Osteocyte (in vitro differentiated cells): ENCODE measurements at places on chromosomes 16 and 17.

DNA sequence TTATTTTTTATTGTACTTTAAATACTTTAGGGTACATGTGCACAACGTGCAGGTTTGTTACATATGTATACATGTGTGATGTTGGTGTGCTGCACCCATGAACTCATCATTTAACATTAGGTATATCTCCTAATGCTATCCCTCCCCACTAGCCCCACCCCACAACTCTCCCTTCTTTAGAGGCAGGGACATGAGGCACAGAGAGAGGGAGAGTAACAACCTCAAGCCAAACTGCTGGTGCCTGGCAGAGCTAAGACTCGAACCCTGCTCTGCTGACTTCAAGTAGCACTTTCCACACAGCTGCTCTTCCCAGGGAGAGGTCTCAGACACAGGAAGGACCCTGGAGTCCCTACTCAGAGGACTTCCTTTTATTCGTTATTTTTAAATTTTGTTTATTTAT, 69.4 kb downstream of the WSB1 start:
- no peaks in the 10 kb centered on the region for H3K36me3 ChIP-seq
- no peak overlapping the region for H3K27ac ChIP-seq
- H3K4me3 ChIP-seq: no peak overlapping the region

GRCh38 chr17:21370430-21370829, 5.7 kb upstream of the KCNJ12 start:
- DNase-seq: no peak
- H3K4me1 ChIP-seq: peaks cover 12% of the 10 kb centered on the region
- H3K4me3 ChIP-seq: no peak overlapping the region
- no peak overlapping the region for H3K27ac ChIP-seq
- H3K27me3 ChIP-seq: peaks cover 6% of the 10 kb centered on the region

DNA sequence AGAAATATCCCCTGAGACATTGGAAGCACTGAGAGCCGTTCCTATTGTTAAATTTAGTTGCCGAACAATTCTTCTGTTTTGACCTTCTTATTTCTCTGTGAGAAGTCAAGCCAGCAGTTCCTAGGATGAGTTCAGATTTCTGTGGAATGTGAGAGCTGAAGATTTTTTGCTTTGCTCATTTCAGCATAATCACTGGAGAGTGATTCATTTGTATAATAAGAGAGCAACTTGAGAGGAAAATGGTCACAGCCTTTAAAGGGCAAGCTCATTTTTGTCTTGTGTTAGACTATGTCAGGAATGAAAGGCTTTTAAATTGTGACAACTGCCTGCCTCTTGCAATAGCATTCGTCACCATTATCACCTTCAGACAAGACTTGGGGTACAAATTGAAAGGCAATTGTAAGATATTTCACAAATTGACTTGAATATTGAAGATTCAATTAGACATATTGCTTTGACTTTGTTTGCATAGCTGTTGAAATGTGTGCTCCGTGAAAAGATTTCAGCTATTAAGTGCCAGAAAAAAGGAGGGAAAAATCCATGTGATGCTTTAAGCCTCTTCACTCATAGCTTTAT, 900.0 kb upstream of the GOT2 start:
- H3K27ac ChIP-seq: peak overlapping the region; percentile 61
- no peaks in the 10 kb centered on the region for H3K36me3 ChIP-seq
- peaks cover 49% of the 10 kb centered on the region for H3K4me1 ChIP-seq
- H3K4me3 ChIP-seq: no peak overlapping the region

DNA sequence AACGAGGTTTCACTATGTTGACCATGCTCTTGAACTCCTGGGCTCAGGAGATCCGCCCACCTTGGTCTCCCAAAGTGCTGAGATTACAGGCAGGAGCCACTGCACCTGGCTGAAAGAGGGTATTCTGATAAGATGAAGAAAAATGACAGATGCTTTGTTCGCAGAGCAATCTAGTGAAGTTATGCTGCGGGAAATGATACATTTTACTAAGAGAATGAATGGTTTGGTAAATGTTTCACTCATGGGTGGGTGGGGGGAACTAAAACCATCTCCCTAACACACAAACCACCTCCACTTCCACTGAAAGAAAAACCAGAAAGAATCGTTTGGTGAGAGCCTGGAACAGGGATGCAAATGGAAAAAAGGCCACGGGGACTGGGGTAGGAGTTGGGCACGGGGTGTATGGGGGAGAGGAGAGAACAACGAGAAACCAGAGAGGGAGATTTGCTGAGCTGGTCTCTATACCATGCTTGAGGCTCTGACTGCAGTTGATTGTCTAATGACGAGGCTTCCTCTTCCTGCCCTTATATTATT, 19.0 kb upstream of the XYLT2 start:
- no peak overlapping the region for H3K27ac ChIP-seq
- no peak for DNase-seq
- H3K27me3 ChIP-seq: no peaks in the 10 kb centered on the region
- no peaks in the 10 kb centered on the region for H3K36me3 ChIP-seq
- H3K4me3 ChIP-seq: no peak overlapping the region

DNA sequence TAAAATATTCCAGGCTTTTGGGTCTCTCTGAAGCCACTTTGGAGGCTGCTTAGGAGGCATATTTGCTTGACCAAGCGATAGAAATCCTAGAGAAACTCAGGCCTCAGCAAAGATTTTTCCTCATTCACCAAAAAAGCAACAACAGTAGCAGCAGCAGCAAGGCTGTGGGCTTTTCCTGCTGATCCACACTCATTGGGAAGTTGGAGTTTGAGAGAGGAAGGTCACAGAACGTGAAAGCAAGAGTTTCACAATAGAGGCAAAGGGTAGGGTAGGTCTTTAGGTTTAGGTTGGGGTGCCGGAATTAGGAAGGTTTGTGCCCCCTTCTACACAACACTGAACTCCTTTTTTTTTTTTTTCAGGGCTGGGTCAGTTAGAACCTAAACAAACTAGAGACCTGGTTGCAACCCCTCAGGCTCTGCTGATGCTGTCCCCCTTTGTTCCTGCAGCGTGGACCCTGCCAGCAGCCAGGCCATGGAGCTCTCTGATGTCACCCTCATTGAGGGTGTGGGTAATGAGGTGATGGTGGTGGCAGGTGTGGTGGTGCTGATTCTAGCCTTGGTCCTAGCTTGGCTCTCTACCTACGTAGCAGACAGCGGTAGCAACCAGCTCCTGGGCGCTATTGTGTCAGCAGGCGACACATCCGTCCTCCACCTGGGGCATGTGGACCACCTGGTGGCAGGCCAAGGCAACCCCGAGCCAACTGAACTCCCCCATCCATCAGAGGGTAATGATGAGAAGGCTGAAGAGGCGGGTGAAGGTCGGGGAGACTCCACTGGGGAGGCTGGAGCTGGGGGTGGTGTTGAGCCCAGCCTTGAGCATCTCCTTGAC, 2.0 kb downstream of the TMUB2 start:
- no peak for DNase-seq
- peaks cover 3% of the 10 kb centered on the region for H3K36me3 ChIP-seq
- no peaks in the 10 kb centered on the region for H3K27me3 ChIP-seq
- peaks cover 25% of the 10 kb centered on the region for H3K4me1 ChIP-seq

DNA sequence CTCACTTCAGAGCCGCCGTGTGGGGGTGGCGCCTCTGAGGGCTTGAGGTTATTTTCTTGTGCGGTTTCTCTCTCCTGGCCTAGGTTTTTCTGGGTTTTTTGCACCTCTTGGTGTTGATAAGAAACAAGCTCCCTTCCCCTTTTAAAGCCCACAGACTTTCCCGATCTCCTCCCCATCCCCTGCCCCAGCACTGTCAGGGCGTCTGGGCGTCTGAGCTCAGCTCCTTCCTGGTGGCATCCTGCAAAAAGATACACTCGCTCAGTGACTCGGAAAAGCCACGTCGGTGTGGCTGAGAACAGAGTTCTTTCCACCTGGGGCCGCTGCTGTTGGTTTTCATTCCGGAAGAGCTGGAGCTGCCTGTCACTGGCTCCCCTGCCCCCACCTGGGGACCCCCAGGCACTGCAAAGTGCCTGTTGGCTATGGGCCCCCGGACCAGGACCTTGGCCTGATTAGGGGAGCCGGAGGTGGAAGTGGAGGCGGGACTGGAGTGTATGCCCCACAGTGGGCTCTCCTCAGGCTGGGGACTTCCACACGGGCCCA, 14.5 kb downstream of the BAIAP2 start:
- H3K4me3 ChIP-seq: no peak overlapping the region
- H3K4me1 ChIP-seq: peaks cover 49% of the 10 kb centered on the region
- no peak for DNase-seq
- H3K27me3 ChIP-seq: no peaks in the 10 kb centered on the region

- no peak for DNase-seq
- no peaks in the 10 kb centered on the region for H3K27me3 ChIP-seq
- peaks cover 4% of the 10 kb centered on the region for H3K4me1 ChIP-seq
- H3K4me3 ChIP-seq: no peak overlapping the region
- no peak overlapping the region for H3K27ac ChIP-seq
- H3K36me3 ChIP-seq: no peaks in the 10 kb centered on the region
These were observed 92.9 kb downstream of the RGS9 start for GRCh38 chr17:65230040-65230439.

DNA sequence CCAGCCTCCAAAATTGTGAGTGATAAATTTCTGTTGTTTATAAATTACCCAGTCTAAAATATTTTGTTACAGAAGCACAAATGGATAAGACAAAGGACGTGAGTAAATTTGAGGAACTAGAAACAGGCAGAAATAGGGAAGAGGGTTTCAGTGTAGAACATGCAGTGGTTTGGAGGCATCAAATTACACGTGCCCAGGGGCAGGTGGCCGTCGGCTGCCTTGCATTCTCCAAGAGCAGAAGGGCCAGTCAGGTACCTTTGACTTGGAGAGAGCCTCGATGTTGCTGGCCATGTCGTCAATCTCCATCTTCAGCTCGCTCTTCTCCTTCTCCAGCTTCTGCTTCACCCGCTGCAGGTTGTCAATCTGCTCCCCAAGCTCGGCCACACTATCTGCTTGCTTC, 54.3 kb downstream of the MYH13 start:
- no peak overlapping the region for H3K4me3 ChIP-seq
- H3K4me1 ChIP-seq: no peaks in the 10 kb centered on the region
- DNase-seq: no peak
- no peak overlapping the region for H3K27ac ChIP-seq
- H3K27me3 ChIP-seq: no peaks in the 10 kb centered on the region

DNA sequence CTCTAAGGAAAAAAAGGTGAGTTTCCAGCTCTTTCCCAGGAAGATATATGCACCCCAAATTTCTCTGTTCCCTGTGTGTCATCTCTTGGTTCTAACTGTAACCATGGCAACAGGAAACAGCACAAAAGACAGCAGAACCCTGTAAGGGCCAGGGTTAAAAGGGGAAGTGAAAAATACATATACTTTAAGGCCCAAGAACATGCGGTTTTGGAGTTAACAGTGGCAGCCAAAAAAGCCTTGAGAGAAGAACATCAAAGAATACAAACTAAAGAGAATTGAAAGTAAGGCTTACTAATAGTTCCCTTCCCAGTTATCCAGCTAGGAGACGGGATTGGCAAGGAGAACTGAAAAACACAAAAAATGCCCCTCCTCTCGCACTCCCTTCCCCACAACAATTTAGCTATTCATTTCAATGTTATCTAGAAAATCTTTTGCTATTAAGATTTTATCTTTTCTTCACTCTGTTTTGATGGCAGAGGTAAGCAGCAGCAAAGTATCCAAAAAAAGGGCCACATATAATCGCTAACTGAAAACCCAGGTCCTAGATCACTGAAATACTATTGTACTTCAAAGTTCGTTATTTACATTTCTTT, 1.5 kb downstream of the SPOP start:
- peaks cover 38% of the 10 kb centered on the region for H3K4me1 ChIP-seq
- H3K36me3 ChIP-seq: peaks cover 10% of the 10 kb centered on the region
- no peaks in the 10 kb centered on the region for H3K27me3 ChIP-seq
